ENCODE measurements at places on chromosomes 6 and 20.

DNA sequence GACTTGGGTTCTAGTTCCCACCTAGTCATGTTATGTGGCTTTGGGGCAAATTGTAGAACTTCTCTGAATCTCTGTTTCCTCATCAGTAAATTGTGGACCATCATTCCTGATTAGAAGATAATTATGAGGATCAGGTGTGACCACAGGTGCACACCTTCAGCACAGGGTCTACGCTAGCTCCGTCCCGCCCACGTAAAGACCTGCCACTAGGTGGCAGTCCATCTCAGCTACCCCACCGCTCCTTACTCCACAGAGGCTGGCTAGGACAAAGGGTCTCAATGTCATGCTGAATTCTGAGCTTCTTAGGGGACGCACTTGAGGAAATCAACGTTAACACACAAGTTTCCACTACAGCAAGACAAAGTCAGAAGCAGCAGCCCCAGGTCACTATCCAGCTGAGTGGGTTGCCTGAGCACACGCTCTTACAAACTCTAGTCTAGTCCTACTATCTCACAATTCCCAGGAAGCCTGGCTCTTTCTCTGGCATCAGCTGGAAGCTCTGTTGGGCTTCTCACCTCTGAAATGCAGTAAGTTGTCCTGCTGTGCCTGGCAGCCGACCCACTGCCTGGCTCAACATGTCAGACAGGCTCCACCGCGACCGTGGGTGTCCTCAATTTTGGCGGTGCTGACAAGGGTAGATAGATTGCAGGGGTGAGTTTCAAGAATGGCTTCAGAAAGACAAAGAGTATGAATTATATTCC, 2.0 kb upstream of the PLCG1 start:
- peak; percentile 44 for DNase-seq

- DNase-seq, result no peak
Measured at GRCh38 chr6:100657678-100658330, 193.1 kb upstream of the SIM1 start.

- DNase-seq, result no peak
Measured at GRCh38 chr20:32110173-32110704, 725 bp downstream of the TM9SF4 start.

GRCh38 chr20:58944610-58945009, 36.4 kb upstream of the NELFCD start:
- DNase-seq, result peak; percentile 70

DNA sequence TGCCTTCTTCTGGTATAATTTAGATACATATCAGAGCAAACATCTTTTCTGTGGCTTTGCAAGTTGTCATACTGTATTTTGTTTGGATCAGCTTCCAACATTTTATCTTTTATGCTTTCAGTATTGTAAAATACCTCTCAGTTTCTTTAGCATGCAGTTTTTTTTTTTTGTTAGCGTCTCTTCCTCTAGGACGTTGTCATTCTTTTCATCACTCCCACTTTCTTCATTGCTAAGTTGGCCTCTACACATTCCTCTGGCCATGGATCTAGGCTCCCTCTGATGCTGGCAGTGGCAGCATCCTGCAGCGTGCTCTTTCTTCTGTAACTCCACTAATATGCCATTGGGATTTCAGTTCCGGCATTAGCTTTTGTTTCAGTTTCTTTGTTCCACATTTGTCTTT, 21.7 kb downstream of the RPRD1B start:
- DNase-seq, result no peak

- DNase-seq, result peak; percentile 85
Measured at GRCh38 chr20:49674383-49675352, 39.0 kb downstream of the B4GALT5 start.

- DNase-seq, result no peak
Measured at GRCh38 chr6:1689141-1689540, 79.4 kb downstream of the FOXC1 start.

- no peak for DNase-seq
Measured at GRCh38 chr20:49682798-49683197, 30.9 kb downstream of the B4GALT5 start.

GRCh38 chr6:108501559-108501958, 59.2 kb upstream of the FOXO3 start:
- no peak for DNase-seq

DNA sequence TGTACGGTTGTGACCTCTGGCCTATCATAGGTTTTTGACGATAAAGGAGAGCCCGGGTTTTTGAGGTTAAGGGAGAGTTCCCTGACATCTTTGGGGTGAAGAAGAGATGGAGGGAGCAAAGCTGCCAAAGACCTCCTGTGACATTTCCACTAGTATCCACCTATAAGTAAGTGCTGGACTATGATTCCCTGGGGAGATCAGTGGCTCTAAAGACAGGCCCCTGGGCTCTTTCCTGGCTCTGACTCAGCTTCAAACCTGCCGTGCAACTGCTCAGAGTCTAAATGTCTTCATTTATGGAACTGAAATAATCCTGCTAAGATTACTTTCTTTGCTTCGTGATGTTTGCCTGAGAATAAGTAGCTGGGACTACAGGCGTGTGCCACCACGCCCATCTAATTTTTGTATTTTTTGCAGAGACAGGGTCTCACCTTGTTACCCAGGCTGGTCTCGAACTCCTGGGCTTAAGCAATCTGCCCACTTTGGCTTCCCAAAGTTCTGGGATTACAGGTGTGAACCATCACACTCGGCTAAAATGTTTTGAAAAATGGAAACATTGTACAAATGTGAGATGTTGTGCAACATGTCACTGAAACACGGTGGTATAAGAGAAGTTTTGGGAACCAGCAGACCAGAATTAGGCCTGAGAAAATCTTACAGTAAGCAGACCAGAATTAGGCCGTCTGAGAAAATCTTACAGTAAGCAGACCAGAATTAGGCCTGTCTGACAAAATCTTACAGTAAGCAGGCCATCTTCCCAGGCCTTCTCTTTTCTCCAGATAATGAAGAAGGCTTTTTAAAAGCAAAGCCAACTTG, 1.1 kb upstream of the PAQR8 start:
- no peak for DNase-seq

- DNase-seq, result no peak
Measured at GRCh38 chr20:14780508-14780907, 443.1 kb upstream of the FLRT3 start.

GRCh38 chr6:54907355-54907754, 60.8 kb downstream of the FAM83B start:
- no peak for DNase-seq

- DNase-seq, result no peak
Measured at GRCh38 chr6:19135706-19136105, 701.5 kb upstream of the ID4 start.

- DNase-seq, result no peak
Measured at GRCh38 chr6:154261688-154262397, 94.8 kb downstream of the IPCEF1 start.

DNA sequence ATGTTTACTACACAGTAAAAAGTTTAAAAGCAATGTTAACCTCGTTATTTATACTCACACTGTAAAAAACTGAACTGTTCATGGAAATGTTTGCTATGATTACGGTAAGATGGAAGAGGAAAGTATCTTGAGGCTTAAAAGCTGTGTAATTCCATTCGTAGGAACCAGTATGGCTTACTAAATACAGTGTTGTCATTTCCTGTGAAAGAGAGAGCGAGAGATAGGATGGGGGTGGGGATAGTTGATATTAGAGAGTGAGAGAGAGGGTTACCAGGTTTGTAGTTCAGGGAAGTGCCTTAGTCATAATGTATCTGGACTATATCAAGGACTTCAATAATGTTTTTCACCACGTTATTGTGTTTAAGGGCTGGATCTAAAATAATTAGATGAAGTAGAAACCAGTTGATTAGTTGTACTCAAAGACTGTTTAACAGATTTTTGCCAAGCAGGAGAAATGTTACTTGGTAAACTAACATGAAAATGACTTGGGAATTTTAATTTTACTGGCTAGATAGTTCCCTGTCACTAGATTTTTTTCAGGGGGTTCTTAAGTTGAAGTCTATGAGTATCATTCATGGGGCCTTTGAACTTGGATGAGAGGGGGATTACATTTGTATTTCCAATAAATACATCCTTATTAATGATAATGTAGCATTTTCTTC, 30.4 kb downstream of the AFDN start:
- no peak for DNase-seq

DNA sequence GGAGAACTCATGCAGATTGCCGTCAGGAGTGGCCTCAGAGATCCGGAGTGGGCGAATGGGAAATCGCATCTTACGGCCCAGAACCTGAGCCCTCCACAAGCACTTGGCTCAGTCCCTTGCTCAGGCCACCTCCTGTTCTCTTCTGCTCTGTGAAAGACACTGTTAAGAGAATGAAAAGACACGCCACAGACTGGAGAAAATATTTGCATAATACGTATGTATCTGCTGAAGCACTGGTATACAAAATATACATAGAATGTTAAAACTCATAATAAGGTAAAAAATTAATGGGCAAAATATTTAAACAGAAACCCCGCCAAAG, 838 bp upstream of the POM121L2 start:
- no peak for DNase-seq

DNA sequence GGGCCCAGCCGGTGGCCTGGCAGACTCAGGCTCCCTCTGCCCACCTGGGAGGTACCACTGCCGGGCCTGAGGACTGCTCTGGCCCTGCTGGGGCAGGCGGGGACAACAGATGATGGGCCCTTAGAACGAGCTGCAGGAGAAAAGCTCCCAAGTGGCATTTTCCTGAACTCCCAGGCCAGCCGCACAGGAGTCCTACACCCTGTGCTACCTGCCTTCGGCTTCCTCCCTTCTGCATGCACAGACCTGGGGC, 41.3 kb downstream of the DSTN start:
- no peak for DNase-seq

GRCh38 chr20:58980711-58981627, at the start of gene NELFCD:
TSS of gene NELFCD (plus strand) at chr20:58981256. CDS start at chr20:58981310, 54 bp downstream.
- peak; percentile 95 for DNase-seq

DNA sequence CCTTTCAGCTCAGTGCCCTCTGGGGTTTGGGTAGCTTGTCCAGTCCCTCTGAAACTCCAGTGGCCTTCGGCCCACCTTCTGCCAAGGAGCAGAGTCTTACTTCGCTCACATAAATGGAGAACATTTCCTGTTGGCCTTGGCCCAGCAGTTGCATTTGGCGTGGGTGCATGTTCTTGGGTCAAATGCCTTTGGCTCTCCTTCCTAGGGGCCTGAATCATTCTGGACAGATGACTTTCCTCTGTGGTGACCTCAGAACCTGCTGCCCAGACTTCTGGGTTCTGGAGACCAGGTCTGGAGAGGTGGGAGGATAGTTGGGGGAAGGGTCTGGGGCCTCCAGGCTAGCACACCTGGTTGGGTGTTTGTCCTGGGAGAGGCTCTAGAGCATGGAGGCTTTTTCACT, 29.3 kb downstream of the BCAS4 start:
- no peak for DNase-seq

GRCh38 chr20:2888224-2888955, 15.1 kb downstream of the PTPRA start:
- no peak for DNase-seq

GRCh38 chr6:118981884-118982574, 47.1 kb upstream of the MCM9 start:
- no peak for DNase-seq

GRCh38 chr6:110329348-110329713, 28.8 kb downstream of the METTL24 start:
- DNase-seq, result no peak

DNA sequence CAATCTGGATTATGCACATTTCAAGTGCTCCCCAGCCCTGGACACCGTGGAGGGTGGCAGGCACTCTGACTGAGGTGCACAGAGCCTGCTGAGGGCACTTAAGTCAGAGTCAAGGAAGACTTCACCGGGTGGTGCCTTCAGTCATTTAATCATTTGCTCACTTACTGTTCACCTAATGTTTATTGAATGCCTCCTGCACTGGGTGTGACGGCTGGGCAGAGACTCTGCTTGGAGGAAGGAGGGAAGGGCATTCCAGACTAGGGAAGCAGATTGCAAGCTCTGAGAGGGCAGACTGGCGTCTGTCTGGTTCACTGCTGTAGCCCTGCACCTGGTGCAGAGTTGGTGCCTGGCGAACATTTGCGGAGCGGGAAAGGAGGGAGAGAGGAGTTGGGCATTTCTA, 54.2 kb upstream of the FAM83D start:
- peak; percentile 38 for DNase-seq

- DNase-seq, result no peak
Measured at GRCh38 chr20:11546939-11547338, 370.8 kb upstream of the BTBD3 start.

DNA sequence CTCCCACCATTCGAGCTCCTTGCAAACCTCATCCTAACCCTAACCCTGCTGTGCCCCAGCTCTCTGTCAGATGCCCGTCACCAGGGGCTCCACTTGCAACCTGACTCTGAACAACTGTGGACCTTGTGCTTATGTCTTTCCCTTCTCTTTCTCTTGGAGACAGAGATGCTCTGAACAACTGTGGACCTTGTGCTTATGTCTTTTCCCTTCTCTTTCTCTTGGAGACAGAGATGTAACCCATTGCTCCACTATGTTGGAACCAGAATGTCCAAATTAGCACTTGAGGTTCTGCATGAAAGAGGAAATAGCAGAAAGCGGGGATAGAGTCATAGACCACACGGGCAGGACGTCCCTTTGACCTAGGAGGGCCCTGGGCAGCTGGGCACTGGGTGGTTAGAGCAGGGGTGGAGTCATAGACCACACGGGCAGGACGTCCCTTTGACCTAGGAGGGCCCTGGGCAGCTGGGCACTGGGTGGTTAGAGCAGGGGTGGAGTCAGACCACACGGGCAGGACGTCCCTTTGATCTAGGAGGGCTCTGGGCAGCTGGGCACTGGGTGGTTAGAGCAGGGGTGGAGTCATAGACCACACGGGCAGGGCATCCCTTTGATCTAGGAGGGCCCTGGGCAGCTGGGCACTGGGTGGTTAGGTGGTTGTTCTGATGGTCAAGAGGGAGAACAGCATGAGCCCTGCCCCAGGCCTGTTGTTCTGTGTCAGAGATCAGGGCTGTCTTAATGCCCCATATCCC, 22.2 kb downstream of the PCMTD2 start:
- no peak for DNase-seq

GRCh38 chr6:82086944-82087343, 160.6 kb downstream of the IBTK start:
- peak; percentile 49 for DNase-seq

GRCh38 chr6:134407791-134408190, 89.9 kb upstream of the SGK1 start:
- no peak for DNase-seq

DNA sequence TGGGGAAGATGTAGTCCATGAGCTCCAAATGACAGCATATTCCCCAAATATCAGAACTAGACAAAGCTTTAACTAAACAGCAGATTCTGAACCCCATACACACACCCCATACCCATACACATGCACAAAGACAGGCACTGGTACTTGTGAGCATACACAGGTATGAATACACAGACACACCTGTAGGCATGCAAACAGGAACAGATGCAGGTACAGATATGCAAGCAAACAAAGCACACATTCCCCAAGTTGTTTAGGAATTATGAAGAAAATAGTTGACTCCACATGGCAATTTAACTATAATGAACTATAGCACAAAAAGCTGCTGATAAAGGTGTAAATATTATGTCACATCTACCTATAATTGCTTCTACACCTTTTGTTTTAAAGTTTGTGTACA, 16.7 kb downstream of the GOPC start:
- DNase-seq, result no peak

GRCh38 chr6:137571854-137572253, 77.7 kb upstream of the OLIG3 start:
- peak; percentile 37 for DNase-seq

Measured in A549 (cell line).